Esophagus squamous epithelium (tissue), 5 donors: ENCODE measurements at places on chromosomes 3 and 15.

- no peak for DNase-seq
Measured at GRCh38 chr3:138418601-138419206, 15.7 kb upstream of the ESYT3 start.

- DNase-seq, result no peak
Measured at GRCh38 chr3:25883492-25883891, 93.6 kb downstream of the OXSM start.

DNA sequence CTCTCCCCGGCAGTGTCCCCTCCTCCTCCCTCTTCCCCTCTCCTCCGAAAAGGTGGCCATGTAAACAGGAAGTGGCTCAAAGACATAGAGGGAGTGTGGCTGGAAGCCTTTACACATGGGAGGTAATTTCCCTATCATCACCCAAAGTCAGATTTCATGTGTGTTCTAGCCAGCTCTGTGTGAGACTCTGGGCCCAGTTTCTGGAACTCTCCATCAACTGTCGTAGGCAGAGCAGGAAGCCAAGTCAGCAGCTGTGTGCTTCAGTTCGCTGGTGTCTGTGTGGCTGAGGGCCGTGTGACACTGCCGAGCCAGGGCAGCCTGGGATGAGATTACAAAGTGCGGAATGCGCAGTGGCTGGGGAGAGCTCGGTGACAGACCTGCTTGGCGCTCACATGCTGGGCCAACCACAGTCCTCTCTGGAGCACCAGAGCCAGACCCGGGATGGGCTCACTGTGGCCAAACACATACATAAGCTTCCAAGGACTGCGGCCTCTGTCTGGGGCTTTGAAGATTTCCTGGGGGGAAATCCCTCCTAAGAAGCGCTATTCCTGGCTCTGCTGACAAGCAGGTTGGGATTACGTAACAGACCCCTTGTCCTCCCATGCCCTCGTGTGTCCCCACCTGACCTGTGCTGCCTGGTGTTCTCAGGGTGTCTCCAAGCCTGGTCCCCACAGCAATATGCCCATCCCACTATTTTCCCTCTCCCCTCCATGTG, 50.7 kb downstream of the UMPS start:
- DNase-seq, result no peak

- DNase-seq, result no peak
Measured at GRCh38 chr3:106688464-106688863, 688.8 kb upstream of the CCDC54 start.

GRCh38 chr15:74316141-74316540, 51.3 kb downstream of the CYP11A1 start:
- no peak for DNase-seq

DNA sequence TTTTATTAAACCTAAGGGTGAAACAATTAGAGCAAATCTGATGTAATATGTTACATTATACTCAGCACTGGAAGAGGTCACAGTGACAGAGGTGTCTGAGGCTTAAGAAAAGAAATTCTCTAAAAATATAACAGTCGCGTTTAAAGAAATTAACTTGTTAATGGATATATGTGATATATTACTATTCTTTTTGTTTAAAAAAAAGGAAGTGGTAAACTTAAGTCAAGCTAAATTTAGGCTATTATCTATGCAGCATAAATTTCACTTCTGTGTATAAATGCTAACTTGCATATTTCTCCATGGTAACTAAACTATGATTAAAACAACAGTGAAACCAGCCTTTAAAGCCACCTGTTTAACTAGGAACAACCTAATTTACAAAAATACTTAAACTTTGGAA, 191.3 kb downstream of the FOXP1 start:
- no peak for DNase-seq

GRCh38 chr15:38398134-38398533, 55.8 kb upstream of the FAM98B start:
- DNase-seq, result no peak

- DNase-seq, result no peak
Measured at GRCh38 chr3:197149-197827, 725 bp downstream of the CHL1 start.

GRCh38 chr3:49294343-49294742, 17.3 kb upstream of the C3orf62 start:
- no peak for DNase-seq

DNA sequence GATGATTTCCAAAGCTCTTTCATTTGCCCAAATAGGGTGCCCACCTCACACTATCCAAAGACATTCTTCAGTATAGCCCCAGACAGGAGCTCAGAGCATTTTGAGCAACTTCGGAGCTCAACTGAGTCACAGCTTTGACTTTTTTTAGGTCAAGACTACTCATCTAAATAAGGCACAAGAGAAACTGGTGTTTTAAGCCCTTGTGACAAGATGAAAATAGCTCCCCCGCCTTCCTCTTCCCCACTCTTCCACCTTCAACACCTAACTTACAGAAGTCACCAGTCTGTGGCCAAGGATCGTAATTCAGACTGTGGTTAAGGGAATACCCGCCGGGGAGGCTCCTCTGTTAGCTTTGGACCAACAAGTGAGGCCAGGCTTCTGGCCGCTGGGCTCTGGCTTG, 60.4 kb upstream of the CA12 start:
- DNase-seq, result no peak

DNA sequence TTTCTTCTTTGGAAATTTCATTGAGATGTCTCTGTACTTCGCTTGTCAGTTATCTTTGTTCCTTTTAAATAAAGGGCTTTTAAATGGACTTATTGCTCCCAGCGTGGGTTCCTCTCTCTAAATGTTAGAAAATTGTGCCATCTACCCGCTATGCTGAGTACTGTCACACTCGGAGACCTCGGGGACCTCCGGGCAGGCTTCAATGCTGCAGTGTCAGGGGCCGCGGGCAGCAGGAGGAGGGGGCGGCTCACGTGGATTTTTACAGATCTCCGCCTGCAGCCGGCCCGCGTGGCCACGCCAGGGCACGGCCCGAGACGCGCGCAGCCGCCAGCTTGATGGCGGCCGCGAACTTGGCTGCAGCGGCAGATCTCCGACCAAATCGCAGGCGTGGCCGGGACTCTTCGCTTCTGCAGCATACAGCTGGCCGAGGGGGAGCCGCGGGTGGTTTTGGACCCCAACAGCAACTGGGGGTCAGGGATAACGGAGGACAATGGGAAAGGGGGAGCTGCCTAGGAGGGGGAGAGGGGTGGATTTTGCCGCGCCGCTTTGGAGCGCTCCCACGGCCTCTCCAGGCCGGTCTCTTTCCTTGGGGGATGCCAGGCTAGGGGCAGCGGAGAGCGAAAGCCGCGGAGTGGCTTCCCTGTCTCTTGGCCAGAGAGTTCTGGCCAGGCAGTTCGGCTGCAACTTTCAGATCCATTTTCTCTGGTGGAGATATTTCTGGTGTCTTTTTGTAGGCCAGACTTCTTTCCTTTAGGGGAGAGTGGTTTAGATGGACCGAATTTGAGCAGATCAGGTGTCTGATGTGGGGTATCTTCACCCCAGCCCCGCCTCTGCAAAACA, 15.3 kb downstream of the NR2F2 start:
- no peak for DNase-seq

DNA sequence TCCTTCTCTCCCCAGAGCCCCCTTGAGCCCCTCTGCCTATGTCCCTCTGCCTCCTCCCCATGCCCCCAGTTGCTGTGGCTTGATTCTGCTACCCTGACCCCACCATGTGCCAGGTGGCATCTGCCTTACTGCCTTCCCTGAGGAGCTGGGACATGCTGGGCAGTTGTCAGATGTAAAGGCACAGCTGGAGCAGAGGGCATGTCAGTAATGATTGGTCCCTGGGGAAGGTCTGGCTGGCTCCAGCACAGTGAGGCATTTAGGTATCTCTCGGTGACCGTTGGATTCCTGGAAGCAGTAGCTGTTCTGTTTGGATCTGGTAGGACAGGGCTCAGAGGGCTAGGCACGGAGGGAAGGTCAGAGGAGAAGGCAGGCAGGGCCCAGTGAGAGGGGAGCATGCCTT, 3.5 kb upstream of the PPCDC start:
- no peak for DNase-seq
